Amniotic epithelial cell (primary cell): ENCODE measurements at places on chromosomes 1 and 21.

DNA sequence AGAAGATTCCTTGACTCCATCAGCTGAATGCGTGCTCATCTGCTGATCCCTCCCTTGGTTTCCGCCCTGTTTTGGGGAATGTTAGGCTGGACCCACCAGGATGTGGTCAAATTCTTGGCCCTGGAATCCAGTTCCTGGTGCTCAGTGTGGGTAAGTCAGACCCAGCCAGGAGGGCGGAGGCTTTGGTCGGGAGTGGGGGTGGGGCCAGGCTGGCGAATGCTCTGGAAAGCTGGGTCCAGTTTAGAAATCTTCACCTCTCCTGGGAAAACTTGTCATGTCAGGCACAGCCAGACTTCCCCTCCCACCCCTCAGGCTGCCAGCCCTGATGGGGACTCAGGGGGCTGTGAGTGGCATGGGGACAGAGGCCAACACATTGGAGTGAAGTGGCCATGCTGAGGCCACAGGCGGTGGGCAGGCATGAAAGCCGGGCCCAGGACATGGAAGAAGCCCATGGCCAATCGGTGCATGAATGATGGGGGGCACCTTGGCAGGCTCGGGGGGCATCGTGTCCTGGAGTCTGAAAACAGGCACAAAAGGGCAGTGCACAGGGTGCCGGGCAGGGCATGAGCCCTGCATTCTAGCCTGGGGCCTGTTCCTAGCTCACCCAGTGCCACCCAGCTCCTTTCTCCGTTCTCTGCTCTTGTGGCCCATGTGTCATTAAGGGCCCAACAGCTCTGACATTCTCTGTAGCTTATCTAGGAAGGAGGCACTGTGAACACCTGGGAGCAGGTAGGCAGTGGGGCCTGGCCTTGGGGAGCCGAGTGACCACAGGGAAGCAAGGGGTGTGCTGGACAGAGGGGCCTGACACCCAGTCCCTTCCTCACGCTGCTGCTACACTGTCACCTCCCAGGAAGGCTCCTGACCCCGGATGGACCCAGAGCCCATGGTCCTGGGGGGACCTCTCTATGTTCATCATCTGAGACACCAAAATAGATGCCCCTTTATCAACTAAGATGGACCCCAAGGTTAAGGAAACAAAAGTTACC lies 14.6 kb upstream of the PADI1 start:
- peak; percentile 93 for DNase-seq

- DNase-seq = no peak
Measured at GRCh38 chr1:175043824-175044223, 20.6 kb upstream of the MRPS14 start.

GRCh38 chr1:207992677-207993236 lies 81.8 kb upstream of the CD34 start:
- no peak for DNase-seq

- DNase-seq = no peak
Measured at GRCh38 chr21:35381743-35382310, 332.7 kb upstream of the RUNX1 start.

- DNase-seq = peak; percentile 26
Measured at GRCh38 chr1:22388671-22389450, 62.8 kb upstream of the ZBTB40 start.

DNA sequence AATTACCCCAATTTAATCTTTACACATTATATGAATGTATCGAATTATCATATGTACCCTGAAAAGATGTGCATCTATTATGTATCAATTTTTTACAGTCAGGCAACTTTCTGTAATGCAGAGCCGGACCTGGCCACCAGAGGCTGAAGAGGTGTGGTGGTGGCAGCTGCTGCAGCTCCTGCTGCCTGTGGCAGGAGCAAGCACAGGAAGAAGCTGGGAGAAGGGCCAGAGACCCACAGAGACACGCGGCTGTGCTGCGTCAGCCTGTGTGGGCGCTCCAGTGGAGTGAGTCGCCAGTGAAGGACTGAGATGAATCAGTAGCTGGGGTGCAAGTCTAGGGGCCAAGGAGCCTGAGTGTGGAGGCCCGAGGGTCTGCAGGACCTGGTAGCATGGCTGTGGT lies 74.3 kb upstream of the COG2 start:
- no peak for DNase-seq

GRCh38 chr1:11051781-11052511 lies 4.9 kb upstream of the MASP2 start:
- no peak for DNase-seq

DNA sequence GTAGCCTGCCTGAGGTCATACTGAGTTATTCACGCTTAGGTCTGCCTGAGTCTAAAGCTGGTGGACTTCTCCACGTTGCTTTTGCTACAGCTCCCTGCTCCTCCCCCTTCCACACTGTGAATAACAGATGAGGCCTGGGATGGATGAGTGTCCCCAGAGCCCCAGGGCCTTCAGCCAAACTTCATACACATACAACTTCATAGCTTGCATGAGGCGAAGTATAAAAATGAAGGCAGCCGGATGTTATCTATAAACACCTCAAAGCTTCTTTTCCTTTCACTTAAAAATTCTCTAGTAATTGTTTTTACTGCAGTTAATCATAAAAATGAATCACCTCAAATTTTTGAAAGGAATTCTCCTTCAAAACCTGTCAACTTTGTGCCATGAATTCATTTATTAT lies 70.2 kb downstream of the DAB1 start:
- no peak for DNase-seq

- no peak for DNase-seq
Measured at GRCh38 chr1:25055324-25055780, 125.3 kb upstream of the RUNX3 start.

GRCh38 chr1:22959545-22960360 lies 12.9 kb downstream of the LACTBL1 start:
- no peak for DNase-seq
